MV-4-11 (cell line): ENCODE measurements at places on chromosomes 2 and 18.

DNA sequence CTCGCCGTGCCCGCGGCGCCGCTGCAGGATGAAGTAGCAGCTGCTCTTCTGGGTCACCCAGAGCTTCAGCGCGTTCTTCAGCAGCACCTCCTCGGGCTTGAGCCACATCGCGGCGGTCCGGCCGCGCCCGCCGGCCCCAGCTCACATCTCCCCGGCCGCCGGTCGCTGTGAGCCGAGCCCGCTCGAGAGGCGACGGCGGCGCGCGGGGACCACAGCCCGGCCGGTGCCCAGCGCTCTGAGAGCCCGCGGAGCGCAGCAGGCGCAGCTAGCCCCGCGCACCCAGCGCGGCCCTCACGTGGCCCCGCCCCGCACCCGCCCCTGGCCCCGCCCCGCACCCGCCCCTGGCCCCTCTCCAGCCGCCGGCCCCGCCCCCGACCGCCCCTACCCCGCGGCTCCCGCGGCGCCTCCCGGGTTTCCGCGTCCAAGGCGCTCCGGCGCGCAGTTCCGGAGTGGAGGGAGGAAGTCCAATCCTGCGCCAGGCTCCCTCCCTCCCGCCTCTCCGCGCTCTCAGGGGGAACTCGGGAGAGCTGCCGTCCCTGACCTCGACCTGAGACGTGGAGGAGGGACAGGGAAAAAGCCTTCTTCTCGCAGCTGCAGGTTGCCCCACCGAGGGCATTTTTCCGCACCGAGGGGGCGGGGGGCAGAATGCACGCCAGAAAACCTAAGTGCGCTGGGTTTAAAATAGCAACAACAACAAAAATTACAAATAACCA lies at the start of gene TBC1D8:
Gene TBC1D8 (minus strand): TSS at position 237 of the 713 bp plus-strand sequence. CDS start 129 bp downstream, at position 108.
- peak; percentile 44 for DNase-seq

DNA sequence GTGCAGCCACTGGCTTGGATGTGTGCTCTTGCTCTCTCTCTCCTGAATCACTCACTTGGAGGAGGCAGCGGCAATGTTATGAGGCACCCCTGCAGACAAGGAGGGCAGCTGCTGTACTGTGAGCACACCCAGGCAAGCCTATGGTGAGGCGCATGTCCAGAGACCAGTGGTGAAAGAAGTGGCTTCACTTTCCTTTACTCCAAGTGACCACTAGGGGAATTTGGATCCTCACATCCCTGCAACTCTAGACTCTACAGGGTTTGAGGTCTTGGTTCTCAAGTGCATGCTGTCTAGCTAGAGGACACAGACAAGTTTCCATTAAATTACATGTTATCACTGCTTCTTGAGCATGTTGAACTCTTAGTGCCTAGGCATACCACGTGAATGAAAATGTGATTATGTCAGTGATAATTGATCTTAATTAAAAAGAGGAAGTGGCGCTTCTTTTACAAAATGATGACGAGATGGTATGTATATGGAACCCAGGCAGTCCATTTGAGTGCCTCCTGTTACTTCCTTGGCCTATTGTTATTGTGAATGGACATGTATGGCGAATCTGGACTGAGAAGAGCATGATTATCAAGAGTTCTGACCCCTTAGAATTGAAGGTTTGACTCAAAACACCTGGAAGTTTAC lies 181.0 kb upstream of the CDH2 start:
- DNase-seq: no peak

- no peak for DNase-seq
These were observed 2.7 kb downstream of the CDCA7 start for GRCh38 chr2:173357346-173357745.

DNA sequence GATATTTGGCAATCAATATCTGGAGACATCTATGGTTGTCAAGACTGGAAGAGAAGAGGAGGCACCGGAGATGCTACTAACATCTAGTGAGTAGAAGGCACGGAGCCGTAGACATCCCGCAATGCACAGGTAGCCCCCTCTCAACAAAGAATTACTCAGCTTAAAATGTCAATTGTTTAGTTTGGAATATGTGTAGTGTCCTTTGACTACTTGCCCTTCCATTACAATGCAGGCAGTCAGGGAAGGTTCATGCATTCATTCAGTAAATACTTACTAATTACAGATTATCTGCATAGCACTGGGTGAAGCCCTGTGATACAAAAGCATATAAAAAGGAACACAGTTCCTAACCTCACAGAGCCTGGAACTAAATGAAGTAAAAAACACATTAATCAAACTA lies 294.0 kb downstream of the RIT2 start:
- DNase-seq: no peak

GRCh38 chr2:43898134-43898837 lies 59.5 kb downstream of the ABCG8 start:
- DNase-seq: no peak

GRCh38 chr2:11753452-11753885 lies 7.0 kb downstream of the LPIN1 start:
- peak; percentile 94 for DNase-seq

DNA sequence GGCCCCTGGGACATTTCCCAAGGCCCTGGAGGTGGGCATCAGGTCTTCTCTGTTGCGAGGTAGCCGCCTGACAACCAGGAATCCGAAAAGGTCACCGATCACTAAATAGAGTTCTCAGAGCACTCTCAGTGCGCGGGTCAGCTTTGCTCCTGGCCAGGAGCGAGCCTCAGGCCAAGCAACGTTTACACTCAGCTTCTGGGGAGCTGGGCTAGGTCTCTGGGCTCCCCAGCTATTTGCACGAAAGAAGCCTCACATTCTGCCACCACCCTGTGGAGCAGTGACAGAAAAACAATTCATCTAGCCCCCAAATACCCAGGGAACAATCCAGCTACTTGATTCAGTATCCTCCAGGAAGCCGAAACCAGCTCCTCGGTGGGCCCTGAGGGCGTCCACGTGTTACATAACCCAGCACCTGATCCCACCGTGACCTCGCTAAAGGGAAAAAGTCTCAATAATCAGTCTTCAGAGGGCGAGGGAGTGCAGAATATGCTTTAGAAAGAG lies 3.3 kb downstream of the SH3BP4 start:
- no peak for DNase-seq

GRCh38 chr18:28541276-28541930 lies 364.5 kb upstream of the CDH2 start:
- DNase-seq: no peak

- DNase-seq: no peak
These were observed 323.4 kb upstream of the UBE2E3 start for GRCh38 chr2:180657054-180657453.

GRCh38 chr18:55504808-55505207 lies 83.2 kb downstream of the TCF4 start:
- DNase-seq: no peak

DNA sequence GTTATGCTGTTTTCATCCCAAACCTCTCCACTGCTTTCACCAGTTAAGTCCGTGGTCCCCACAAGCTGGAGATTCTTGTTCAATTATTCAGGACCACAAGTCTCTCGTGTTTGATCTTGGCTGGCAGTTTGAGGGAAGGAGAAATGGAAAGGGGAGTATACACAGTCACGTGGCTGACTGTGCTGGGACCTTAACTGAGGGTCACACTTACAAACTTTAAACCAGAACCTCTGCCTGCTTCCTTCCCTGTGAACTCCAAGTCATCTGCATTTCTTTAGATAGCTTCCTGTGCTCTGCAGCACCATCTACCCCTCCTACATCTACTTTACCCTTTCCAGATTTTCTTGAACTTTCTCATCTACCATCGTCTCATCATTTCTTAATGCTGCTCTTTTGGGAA lies 91.7 kb downstream of the ARHGEF4 start:
- no peak for DNase-seq

- DNase-seq: no peak
These were observed 38.7 kb upstream of the SLC1A4 start for GRCh38 chr2:64950226-64951160.

GRCh38 chr18:25399554-25399953 lies 47.6 kb upstream of the ZNF521 start:
- no peak for DNase-seq

DNA sequence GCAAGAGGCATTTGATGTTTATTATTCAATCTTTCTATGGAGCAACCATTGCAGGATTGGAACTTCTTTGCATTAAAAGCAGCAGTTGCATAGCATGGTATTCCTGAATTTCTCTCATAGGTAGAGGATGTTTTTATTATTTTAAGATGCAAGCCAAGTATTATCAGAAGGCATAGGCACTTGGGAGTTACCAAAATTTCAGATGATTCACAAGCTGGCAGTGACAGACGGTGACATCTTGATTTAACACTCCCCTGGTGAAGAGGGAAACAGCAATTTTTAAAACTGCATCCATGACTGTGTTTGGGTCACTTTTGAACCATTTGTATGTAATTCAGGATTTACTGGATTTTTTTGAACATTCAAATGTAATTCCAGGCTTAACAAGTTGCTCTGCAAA lies 654.3 kb downstream of the SLC4A3 start:
- no peak for DNase-seq

- DNase-seq: no peak
These were observed 367.3 kb upstream of the SALL3 start for GRCh38 chr18:78612318-78612717.

DNA sequence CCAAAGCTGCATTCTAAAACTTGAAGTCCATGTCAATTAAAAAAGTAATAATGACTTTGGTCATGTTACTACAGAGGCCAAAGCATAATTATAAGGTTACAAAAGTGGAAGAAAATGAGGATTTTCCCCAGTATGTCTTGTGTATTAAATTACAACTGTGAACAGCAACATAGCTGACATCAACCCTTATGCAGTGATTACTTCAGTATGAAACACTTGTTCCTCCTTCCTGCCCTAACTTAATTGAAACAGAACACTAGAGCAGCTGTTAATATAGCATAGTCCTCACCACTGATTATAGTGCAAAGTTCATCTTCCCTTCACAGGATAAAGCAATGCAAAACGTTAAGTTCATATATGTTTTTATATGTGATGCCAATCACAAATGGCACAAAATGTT lies 29.9 kb downstream of the EPB41L3 start:
- DNase-seq: no peak

DNA sequence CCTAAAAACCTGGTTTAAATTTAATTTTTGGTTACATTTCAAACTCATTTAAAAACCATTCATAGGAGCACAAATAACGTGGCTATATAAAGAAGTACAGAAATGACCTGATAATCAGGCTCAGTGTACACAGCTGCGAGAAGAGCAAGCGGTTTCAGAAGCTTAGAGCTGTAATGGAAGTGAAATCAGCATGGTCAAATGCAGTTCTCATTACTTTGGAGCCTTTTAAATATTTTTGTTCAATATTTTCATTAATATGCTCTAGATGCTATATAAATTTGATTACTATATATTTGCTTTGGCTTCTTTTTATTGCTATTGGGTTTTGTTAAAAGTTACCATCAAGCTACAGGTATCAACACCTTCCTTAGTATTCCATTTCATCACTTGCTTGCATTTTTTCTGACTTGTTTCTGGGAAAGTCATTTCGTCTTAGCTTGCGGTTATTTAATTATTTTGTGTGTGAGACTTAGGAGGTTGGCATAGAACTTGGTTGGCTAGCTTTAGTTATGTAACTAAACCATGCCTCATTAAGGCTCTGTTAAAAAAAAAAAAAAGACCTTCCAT lies 58.7 kb downstream of the AFTPH start:
- DNase-seq: no peak

GRCh38 chr18:25896178-25896780 lies 194.1 kb downstream of the SS18 start:
- peak; percentile 42 for DNase-seq

DNA sequence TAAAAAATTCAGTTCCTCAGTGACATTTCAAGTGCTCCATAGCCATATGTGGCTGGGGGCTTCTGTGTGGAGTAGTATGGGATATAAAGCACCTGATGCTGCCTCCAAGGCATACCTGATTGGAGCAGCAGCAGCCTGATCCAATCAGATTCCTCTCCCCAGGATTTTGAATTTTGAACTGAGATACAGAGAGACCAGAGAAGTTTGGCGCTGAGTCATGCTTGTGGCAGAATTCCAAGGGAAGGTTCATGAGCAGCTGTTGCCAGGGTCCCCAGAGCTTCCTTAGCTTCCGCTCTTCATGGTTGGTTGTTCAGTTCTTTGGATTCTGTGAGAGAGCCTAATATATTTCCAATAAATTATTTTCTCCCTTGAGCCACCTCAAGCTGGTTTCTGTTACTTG lies 29.0 kb upstream of the CFAP36 start:
- no peak for DNase-seq

DNA sequence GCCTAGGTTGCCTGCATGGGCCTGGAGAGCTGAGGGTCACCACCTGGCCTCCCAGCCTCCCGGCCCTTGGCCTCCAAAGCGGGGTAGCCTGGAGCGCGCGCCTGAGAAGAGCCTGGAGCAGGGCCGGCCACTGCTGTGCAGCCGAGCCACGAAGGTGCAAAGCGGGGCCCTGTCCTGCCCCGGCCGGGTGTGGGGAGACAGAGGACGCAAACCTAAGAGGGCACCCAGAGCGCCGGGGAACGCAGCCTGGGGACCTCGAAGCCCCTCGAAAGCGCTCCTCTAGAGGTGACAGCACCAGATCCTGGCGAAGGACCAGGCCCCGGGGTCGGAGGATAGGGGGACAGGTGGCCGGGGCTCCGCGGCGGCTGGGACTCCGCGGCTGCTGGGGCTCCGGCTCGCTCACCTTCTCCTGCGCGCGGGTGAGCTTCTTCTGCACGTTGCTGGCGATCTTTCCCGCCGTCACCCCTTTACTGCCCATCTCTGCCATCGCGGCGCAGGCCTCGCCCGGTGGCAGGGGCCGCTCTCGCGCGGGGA lies 430 bp downstream of the BIN1 start:
- DNase-seq: no peak

DNA sequence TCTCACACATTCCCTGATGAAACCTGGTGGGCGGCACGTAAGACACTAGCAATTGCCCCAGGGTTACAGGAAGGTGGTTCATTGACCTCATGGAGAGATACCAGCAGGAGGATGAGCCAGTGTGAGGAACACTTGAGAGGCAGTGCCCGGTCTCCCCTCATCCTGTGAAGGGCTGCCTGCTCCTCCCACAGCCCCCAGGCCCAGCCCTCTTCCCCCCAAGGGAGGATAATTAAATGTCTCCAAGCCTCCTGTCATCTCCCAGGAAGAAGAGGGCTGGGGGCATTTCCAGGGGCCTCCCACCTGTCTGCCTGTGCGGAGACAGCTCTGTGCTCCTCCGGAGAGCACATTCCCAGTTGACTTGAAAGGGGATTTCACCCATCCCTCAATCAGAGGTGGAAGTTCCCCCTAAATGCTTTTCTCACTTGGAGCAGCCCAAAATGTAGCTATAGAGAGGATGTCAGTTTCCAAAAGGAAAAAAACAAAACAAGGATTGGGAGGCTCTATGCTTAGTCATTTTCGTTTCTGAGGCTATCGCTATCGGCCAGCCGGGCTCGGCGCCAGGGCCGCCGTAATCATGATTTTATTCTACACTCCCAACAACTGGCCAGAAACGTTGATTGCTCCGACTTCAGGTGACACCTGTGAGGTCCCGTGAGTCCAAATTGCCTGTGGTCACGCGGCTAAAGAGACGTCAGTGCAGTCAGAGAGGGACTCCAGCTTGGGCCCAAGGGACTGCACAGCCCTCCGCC lies 7.1 kb downstream of the KCNF1 start:
- no peak for DNase-seq
